Dermis lymphatic vessel endothelial cell (primary cell): ENCODE measurements at places on chromosomes 12 and 14. TPM values are rescaled to one million over a fixed set of nuclear protein-coding genes. Genes with fewer than 3 reads are reported as not detected.

PNP gene
- 161 and 229 TPM in 2 replicates for total RNA-seq

RD3L gene
- 0.11 TPM in 1 of 2 replicates, not detected in the other for total RNA-seq

SPTB gene
- under 0.01 TPM in 2 replicates for total RNA-seq

CCDC184 gene
- 0.11 TPM in 1 of 2 replicates, not detected in the other for total RNA-seq

MORN3 gene
- total RNA-seq, result 0.17 and 0.33 TPM in 2 replicates

TSPAN19 gene
- under 0.01 and 0.09 TPM in 2 replicates for total RNA-seq

PIK3C2G gene
- 0.11 and 0.52 TPM in 2 replicates for total RNA-seq

MMP14 gene
- 51.7 and 95.7 TPM in 2 replicates for total RNA-seq

NTN4 gene
- 88.1 and 731 TPM in 2 replicates for total RNA-seq

ADCY6 gene
- total RNA-seq, result 29.5 and 29.7 TPM in 2 replicates

SCNN1A gene
- total RNA-seq, result 0.43 TPM in 1 of 2 replicates, not detected in the other

NFE2 gene
- not detected in 2 replicates for total RNA-seq

PROX2 gene
- total RNA-seq, result not detected in 2 replicates

CCDC177 gene
- total RNA-seq, result not detected in 2 replicates

KCNK10 gene
- not detected in 2 replicates for total RNA-seq

DDHD1 gene
- 6.6 and 12.6 TPM in 2 replicates for total RNA-seq

SPIC gene
- total RNA-seq, result not detected in 2 replicates

EML1 gene
- 40.1 and 41.9 TPM in 2 replicates for total RNA-seq

GIT2 gene
- total RNA-seq, result 26.5 and 34.6 TPM in 2 replicates

GLIPR1L1 gene
- total RNA-seq, result not detected in 2 replicates

SNRPF gene
- total RNA-seq, result 18.6 and 20.5 TPM in 2 replicates

PPP1R1A gene
- not detected in 2 replicates for total RNA-seq

SLC22A17 gene
- total RNA-seq, result 0.11 and 0.17 TPM in 2 replicates

PKP2 gene
- total RNA-seq, result 0.86 and 0.98 TPM in 2 replicates

SLCO1B1 gene
- not detected in 2 replicates for total RNA-seq

RPS6KA5 gene
- 4.1 and 8.8 TPM in 2 replicates for total RNA-seq

TCL1B gene
- total RNA-seq, result not detected in 2 replicates

KRT86 gene
- not detected in 2 replicates for total RNA-seq

BTG1 gene
- total RNA-seq, result 19.6 and 27.4 TPM in 2 replicates

GSG1 gene
- not detected in 2 replicates for total RNA-seq

ADGRD1 gene
- 0.26 and 0.33 TPM in 2 replicates for total RNA-seq

ADAM21 gene
- total RNA-seq, result under 0.01 and 0.17 TPM in 2 replicates

P2RX2 gene
- not detected in 2 replicates for total RNA-seq

RAD9B gene
- 0.11 and 0.43 TPM in 2 replicates for total RNA-seq

IFNG-AS1 gene
- not detected in 2 replicates for total RNA-seq

PLCZ1 gene
- not detected in 2 replicates for total RNA-seq

LGR5 gene
- not detected in 2 replicates for total RNA-seq

SERPINA9 gene
- not detected in 2 replicates for total RNA-seq

SERPINA12 gene
- total RNA-seq, result not detected in 2 replicates

IRF9 gene
- total RNA-seq, result 43.9 and 55.4 TPM in 2 replicates

ARID4A gene
- 16.6 and 17.6 TPM in 2 replicates for total RNA-seq

ST8SIA1 gene
- total RNA-seq, result 0.65 and 0.86 TPM in 2 replicates

OLR1 gene
- total RNA-seq, result under 0.01 TPM in 1 of 2 replicates, not detected in the other

ZNF891 gene
- 0.54 and 0.86 TPM in 2 replicates for total RNA-seq

NEUROD4 gene
- total RNA-seq, result not detected in 2 replicates
